ENCODE measurements at places on chromosomes 6 and 20. TPM values are rescaled to one million over a fixed set of nuclear protein-coding genes. Genes with fewer than 3 reads are reported as not detected.

BTNL2 gene
- not detected for total RNA-seq

TSHZ2 gene
- 29.8 TPM for total RNA-seq

PRICKLE4 gene
- total RNA-seq: not detected

CTCFL gene
- total RNA-seq: not detected

HLA-DQB2 gene
- total RNA-seq: 1.5 TPM

FOXQ1 gene
- not detected for total RNA-seq

VGLL2 gene
- not detected for total RNA-seq

NOX3 gene
- total RNA-seq: not detected

HLA-DOB gene
- total RNA-seq: 4.2 TPM

SLC17A2 gene
- not detected for total RNA-seq

SLC52A3 gene
- not detected for total RNA-seq

- peaks cover 11% of the 10 kb centered on the region for H3K4me1 ChIP-seq
- H3K4me3 ChIP-seq: no peak overlapping the region
- H3K27me3 ChIP-seq: no peaks in the 10 kb centered on the region
- no peak for ATAC-seq
Observed at GRCh38 chr20:35854713-35855348, 83.0 kb downstream of the PHF20 start.

- H3K27me3 ChIP-seq: peaks cover 4% of the 10 kb centered on the region
- H3K27ac ChIP-seq: no peak overlapping the region
- H3K4me1 ChIP-seq: no peaks in the 10 kb centered on the region
- no peak for ATAC-seq
- H3K4me3 ChIP-seq: no peak overlapping the region
- H3K36me3 ChIP-seq: no peaks in the 10 kb centered on the region
Observed at GRCh38 chr6:15036690-15037245, 209.1 kb upstream of the JARID2 start.

GRCh38 chr20:34401741-34402455 is 38.8 kb downstream of the ITCH start:
- H3K4me3 ChIP-seq: no peak overlapping the region
- no peak overlapping the region for H3K27ac ChIP-seq
- peak; percentile 57 for ATAC-seq
- H3K27me3 ChIP-seq: no peaks in the 10 kb centered on the region
- H3K36me3 ChIP-seq: peaks cover 41% of the 10 kb centered on the region

- peaks cover 45% of the 10 kb centered on the region for H3K4me1 ChIP-seq
- ATAC-seq: no peak
- peak overlapping the region; percentile 58 for H3K27ac ChIP-seq
- no peaks in the 10 kb centered on the region for H3K27me3 ChIP-seq
Observed at GRCh38 chr20:32288225-32288849, 10.9 kb downstream of the KIF3B start.

DNA sequence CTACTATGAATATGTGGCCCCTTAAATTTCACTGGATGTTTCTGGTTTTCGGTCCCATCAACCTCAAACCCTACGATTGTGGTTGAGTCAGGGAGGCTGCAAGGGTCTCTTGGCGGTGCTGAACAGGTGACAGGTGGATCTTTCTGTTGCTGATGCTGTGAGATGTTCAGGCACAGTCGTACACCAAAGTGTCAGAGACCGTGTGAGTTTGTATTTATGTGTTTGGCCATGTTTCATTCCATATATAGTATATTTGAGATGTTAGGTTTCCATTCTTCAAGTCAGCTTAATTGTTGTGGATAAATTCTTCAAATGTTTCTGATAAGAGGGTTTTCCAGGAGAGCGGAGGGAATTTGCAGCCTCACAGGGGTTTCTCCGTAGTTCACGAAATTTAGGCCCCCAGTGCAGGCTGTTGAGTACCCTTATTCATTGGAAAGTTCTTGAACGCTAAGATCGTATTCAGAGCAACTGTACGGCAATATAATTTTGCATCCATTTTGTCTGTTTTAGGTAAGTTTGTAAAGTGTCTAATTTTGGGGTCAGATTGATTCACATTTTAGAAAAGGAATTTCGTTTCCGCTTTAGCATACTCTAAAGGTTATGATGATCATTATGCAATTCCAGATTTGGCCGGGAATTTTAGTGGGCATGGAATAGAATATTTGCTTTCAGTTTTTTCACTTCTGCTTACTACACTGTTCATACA is 1.2 kb downstream of the TAB2 start:
- peak overlapping the region; percentile 92 for H3K4me3 ChIP-seq
- H3K4me1 ChIP-seq: peaks cover 20% of the 10 kb centered on the region
- H3K27ac ChIP-seq: peak overlapping the region; percentile 98
- ATAC-seq: peak; percentile 50

- no peaks in the 10 kb centered on the region for H3K27me3 ChIP-seq
- ATAC-seq: peak; percentile 87
Observed at GRCh38 chr20:32231847-32232246, 24.2 kb downstream of the POFUT1 start.

- no peak for ATAC-seq
- H3K4me3 ChIP-seq: no peak overlapping the region
Observed at GRCh38 chr6:129236001-129236517, 353.1 kb downstream of the LAMA2 start.

GRCh38 chr20:17109307-17109706 is 117.5 kb upstream of the PCSK2 start:
- H3K27me3 ChIP-seq: no peaks in the 10 kb centered on the region
- H3K27ac ChIP-seq: no peak overlapping the region
- H3K4me3 ChIP-seq: no peak overlapping the region
- H3K36me3 ChIP-seq: no peaks in the 10 kb centered on the region
- no peak for ATAC-seq

DNA sequence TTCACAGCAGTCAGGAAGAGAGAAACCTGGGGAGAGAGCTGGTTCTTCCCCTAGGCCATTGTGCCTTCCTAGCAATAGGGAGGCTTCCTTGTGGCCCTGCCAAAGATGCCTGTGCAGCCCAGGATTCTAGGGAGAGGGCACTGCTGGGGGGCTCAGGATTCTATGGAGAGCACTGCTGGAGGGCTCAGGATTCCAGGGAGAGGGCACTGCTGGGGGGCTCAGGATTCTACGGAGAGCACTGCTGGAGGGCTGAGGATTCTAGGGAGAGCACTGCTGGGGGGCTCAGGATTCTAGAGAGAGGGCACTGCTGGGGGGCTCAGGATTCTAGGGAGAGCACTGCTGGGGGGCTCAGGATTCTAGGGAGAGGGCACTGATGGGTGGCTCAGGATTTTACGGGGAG is 25.8 kb downstream of the EDN3 start:
- no peaks in the 10 kb centered on the region for H3K27me3 ChIP-seq
- H3K4me1 ChIP-seq: no peaks in the 10 kb centered on the region
- no peak overlapping the region for H3K4me3 ChIP-seq
- no peaks in the 10 kb centered on the region for H3K36me3 ChIP-seq

GRCh38 chr20:16040742-16041141 is 532.5 kb downstream of the KIF16B start:
- ATAC-seq: no peak
- H3K36me3 ChIP-seq: no peaks in the 10 kb centered on the region
- H3K27ac ChIP-seq: no peak overlapping the region
- no peak overlapping the region for H3K4me3 ChIP-seq

GRCh38 chr6:73078908-73079610 is 146.2 kb downstream of the KHDC1L start:
- H3K27ac ChIP-seq: no peak overlapping the region
- H3K27me3 ChIP-seq: peaks cover 3% of the 10 kb centered on the region
- H3K4me3 ChIP-seq: no peak overlapping the region
- H3K4me1 ChIP-seq: no peaks in the 10 kb centered on the region
- ATAC-seq: no peak

DNA sequence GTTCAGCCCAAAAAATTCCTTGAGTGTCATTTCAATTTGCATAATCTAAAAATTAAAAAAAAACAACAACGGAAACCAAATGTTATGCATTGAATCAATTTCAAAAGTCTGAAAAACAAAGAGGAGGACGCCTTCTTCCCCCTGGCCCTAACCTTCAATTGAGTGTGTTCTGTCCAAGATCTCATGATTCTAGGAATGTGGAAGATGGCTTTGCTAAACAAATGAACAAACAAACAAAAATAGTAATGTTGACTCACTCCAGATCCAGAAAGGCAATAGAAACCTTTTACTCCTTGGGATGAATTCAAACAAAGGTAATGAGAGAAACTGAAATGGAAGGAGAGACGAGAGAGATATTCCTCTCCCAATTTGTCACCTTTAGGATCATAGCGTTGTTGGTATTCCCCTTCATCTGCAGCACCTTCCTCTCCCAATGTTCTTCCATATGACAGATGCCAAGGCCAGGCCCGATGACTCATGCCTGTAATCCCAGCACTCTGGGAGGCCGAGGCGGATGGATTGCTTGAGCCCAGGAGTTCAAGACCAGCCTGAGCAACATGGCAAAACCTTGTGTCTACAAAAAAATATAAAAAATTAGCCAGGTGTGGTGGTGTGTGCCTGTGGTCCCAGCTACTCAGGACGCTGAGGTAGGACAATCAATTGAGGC is 109.2 kb upstream of the ADGRF1 start:
- H3K27ac ChIP-seq: no peak overlapping the region
- H3K4me1 ChIP-seq: no peaks in the 10 kb centered on the region
- ATAC-seq: no peak
- H3K4me3 ChIP-seq: no peak overlapping the region
- H3K27me3 ChIP-seq: peaks cover 15% of the 10 kb centered on the region

DNA sequence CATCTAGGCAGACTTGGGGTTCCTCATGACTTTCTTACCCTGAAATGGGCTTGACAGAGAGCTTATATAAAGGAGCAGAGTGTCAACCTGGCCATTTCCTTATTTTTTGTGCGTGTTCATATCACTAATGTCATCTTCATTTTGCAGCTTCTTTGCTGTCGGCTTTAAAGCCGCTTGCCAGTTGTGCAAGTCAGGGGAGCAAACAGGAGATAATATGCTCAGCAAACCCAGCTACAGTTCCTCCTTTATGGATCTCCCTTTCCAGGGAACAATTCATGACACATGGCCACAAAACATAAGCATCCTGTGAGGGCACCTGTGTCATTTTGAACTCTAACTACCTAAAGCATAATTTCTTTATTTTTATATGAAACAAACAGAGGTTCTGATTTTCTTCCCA is 6.5 kb upstream of the TUBB2B start:
- peaks cover 10% of the 10 kb centered on the region for H3K4me1 ChIP-seq
- H3K27ac ChIP-seq: no peak overlapping the region
- H3K36me3 ChIP-seq: peaks cover 2% of the 10 kb centered on the region
- H3K27me3 ChIP-seq: peaks cover 69% of the 10 kb centered on the region

DNA sequence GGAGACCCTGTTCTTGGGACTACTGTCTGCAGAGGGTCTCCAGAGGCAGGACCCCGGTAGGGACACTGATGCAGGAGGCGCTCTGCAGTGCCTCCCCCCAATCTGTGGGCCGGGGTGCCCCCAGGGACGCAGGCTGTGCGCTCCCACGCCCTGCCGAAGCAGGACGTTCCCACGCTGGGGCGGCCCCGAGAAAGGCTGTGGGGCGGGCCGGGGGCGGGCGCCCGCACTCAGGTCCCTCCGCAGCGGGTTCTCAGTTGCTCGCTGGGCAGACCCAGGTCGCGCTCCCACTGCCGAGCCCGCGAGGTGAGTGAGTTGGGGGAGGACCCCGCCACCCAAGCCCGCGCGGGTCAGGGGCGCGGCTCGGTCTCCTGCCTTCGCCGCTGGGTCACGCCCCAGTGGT is at the start of gene COX4I2:
TSS of gene COX4I2 (plus strand) at position 253 of the 400 bp plus-strand sequence. CDS start 1,106 bp downstream, outside the sequence.
- H3K36me3 ChIP-seq: no peaks in the 10 kb centered on the region
- peaks cover 7% of the 10 kb centered on the region for H3K27me3 ChIP-seq
- no peak for ATAC-seq
- no peak within 1 kb of the TSS for H3K4me3 ChIP-seq

GRCh38 chr6:151808371-151809241 is 1.1 kb downstream of the ESR1 start:
- peaks cover 4% of the 10 kb centered on the region for H3K36me3 ChIP-seq
- peaks cover 51% of the 10 kb centered on the region for H3K27me3 ChIP-seq
- H3K27ac ChIP-seq: no peak overlapping the region
- H3K4me3 ChIP-seq: peak overlapping the region; percentile 56
- ATAC-seq: no peak

DNA sequence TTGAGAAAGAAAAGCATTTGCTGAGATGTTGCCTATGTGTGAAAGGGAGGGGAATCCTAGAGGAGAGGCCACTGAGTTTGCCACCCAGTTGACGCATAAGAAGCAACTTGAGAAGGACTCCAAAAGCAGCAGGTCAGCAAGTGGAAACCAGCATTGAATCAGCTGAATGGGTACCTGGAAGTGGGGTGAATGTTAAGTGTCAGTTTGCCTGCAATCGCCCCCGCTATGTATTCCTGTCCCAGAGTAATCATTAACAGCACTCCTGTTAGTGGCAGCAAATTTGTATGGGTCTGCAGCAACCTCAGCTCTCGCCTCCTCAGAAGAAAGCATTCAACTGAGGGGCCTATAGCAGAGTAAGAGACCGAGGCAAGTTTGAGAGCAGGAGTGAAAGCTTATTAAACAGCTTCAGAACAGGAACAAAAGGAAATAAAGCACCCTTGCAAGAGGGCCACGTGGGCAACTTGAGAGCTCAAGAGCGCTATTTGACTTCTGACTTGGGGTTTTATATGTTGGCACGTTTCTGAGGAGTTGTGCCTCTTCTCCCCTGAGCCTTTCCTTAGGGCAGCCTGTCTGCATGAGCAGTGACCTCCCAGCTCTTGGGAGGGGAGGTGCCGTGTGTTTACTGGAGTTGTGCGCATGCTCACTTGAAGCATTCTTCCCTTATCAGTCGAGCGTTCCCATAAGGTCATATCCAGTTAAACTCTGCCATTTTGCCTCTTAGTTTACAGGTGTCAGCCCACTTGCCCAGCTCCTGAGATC is 122.6 kb upstream of the PHACTR1 start:
- H3K27ac ChIP-seq: no peak overlapping the region
- no peak for ATAC-seq
- no peaks in the 10 kb centered on the region for H3K36me3 ChIP-seq
- H3K4me3 ChIP-seq: no peak overlapping the region
- peaks cover 7% of the 10 kb centered on the region for H3K27me3 ChIP-seq

GRCh38 chr20:49811825-49812506 is 662 bp upstream of the SLC9A8 start:
- H3K27ac ChIP-seq: peak overlapping the region; percentile 98
- no peaks in the 10 kb centered on the region for H3K27me3 ChIP-seq
- peaks cover 19% of the 10 kb centered on the region for H3K4me1 ChIP-seq
- H3K4me3 ChIP-seq: peak overlapping the region; percentile 98

DNA sequence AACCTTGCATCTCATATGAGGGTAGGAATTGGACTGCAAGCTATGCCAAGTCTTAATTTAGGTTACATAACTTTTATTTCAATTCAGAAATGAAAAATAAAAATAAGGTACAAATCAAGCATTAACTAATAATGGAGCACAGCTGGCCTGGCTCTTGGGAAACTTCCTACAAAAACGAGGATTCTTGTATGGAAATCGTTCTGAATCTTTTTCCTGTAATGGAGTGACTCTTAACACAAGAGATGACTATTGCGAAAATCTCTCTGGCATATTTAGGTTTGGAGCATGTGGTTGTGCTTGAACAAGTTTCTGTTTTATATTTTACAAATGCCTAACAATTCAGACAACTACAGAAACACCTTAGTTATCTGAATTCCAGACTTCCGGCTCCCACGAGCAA is 34.0 kb upstream of the PI16 start:
- no peak overlapping the region for H3K27ac ChIP-seq
- no peak overlapping the region for H3K4me3 ChIP-seq
- no peaks in the 10 kb centered on the region for H3K27me3 ChIP-seq

Measured in activated T-helper 17 cell treated with anti-CD3 and anti-CD28 coated beads, Interleukin-2, amount 50 U/mL, for 72 hours (primary cell).